ENCODE measurements at places on chromosomes 3 and 15.

DNA sequence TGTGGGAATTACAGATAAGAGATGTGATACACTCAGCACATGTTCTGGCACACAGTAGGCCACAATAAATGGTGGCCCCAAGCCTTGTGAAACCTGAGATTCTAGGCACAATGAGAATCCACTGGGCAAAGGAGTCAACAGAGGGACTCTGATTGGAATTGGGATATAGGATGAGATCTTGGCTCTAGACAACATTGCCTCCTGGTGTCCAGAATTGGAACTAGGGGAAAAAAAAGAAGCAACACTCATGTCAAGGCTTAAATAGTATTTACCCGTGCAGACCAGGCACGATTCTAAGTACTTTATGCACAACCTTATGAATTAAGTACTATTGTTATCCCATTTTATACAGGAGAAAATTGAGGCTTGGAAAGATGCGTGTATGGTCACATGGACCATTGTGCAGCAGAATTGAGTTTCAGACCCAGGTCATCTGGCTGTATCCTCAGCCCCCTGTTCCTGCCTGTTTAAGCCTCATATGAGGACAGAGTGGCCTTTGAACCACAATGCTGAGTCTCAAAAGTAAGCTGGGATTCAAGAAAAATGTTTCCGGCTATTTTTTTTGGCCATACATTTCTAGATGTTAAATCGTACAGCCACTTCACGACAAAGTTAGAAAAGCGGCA, 124.8 kb downstream of the SV2B start:
- no peak for DNase-seq

DNA sequence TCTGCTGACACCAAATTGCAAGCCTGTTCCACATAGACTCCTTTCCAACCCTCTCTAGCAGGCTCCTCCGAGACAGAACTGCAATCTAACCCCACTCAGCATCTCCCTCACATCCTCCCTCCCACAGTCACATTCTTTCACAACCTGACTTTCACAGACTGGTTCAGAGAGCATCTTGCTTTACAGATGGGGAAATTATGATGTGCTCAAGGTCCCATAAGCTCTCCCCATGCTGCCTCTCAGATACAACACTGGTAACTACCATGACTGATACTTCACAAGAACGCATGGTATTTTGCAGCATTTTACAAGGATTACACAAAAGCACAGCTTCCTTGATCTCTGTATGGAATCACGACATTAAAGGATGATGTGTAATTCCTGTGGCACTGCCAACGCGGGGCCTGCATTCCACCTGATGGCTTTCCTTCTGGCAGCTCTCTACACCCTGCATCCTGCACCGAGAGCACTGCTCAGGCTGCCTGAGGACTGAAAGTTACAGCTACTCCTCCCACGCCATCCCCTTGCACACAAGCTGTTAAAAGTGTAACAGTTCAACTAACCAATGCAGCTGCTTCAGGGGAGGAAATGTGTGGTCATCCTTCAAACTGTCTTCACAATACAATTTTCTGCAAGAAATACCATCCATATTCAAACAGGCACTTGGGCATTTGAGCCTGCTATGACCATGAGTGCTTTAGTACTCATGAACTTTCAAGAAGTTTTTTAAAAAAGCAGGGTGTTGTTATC, 27.6 kb downstream of the TBC1D2B start:
- no peak for DNase-seq

- no peak for DNase-seq
These were observed 15.2 kb upstream of the ACTC1 start for GRCh38 chr15:34810443-34811129.

GRCh38 chr3:78645628-78646310, 1122.0 kb downstream of the ROBO1 start:
- DNase-seq, result no peak

DNA sequence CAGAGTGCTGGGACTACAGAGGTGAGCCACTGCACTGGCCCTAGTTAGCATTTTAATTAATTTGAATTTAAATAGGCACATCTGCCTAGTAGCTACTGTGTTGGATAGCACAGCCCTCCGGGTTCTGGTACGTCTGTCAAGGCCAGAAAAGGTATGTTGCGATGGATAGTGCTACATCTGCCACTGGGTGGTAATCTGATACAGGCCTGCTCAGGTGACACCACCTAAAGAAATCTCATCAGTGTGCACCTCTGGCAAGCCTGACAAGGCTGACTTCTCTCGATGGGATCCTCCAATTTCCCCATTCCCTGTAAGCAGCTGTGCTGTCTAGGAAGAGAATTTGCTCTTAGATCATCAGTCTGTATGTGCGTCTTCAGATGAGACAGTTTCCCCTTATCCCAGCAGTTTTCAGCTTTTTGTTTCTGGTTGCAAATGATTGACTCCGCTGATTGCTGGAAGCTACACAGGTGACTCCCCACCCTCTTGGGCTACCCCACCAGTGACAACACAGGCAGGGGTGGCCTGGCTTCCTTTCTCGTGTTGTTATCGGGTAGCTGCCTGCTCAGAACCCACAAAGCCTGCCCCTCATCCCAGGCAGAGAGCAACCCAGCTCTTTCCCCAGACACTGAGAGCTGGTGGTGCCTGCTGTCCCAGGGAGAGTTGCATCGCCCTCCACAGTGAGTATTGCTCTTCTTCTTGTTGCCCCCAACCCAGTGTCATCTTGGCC, at the start of gene CCR9:
TSS of gene CCR9 (plus strand) at position 565 of the 727 bp plus-strand sequence. CDS start 8,391 bp downstream, outside the sequence.
- no peak for DNase-seq
